Activated CD8-positive, alpha-beta memory T cell treated with anti-CD3 and anti-CD28 coated beads, Interleukin-2, amount 10 ng/mL, durations not matched to agents 7 days and 5 days (primary cell): ENCODE measurements at places on chromosomes 12 and 14. TPM values are rescaled to one million over a fixed set of nuclear protein-coding genes. Genes with fewer than 3 reads are reported as not detected.

- H3K27ac ChIP-seq: no peak overlapping the region
- no peaks in the 10 kb centered on the region for H3K4me1 ChIP-seq
- no peak for DNase-seq
- no peaks in the 10 kb centered on the region for H3K36me3 ChIP-seq
- H3K4me3 ChIP-seq: no peak overlapping the region
These were observed 109.2 kb downstream of the PRMT8 start for GRCh38 chr12:3600039-3600720.

GRCh38 chr14:49303946-49304516 lies 282.1 kb downstream of the RPS29 start:
- DNase-seq: no peak
- no peak overlapping the region for H3K4me3 ChIP-seq
- H3K4me1 ChIP-seq: no peaks in the 10 kb centered on the region
- no peaks in the 10 kb centered on the region for H3K36me3 ChIP-seq
- H3K27me3 ChIP-seq: no peaks in the 10 kb centered on the region

The CLEC6A gene
- not detected for total RNA-seq

GRCh38 chr12:60263161-60263560 lies 667.3 kb downstream of the SLC16A7 start:
- H3K27me3 ChIP-seq: no peaks in the 10 kb centered on the region
- H3K36me3 ChIP-seq: no peaks in the 10 kb centered on the region
- H3K4me1 ChIP-seq: no peaks in the 10 kb centered on the region
- H3K4me3 ChIP-seq: no peak overlapping the region
- no peak overlapping the region for H3K27ac ChIP-seq
- no peak for DNase-seq

The LBHD2 gene
- not detected for total RNA-seq

- no peaks in the 10 kb centered on the region for H3K27me3 ChIP-seq
- no peaks in the 10 kb centered on the region for H3K4me1 ChIP-seq
- H3K36me3 ChIP-seq: no peaks in the 10 kb centered on the region
- no peak overlapping the region for H3K27ac ChIP-seq
- DNase-seq: no peak
These were observed 81.5 kb upstream of the MYF6 start for GRCh38 chr12:80625901-80626300.

The CFAP54 gene
- total RNA-seq: 0.33 TPM

The TAS2R9 gene
- total RNA-seq: not detected

- H3K27ac ChIP-seq: peak overlapping the region; percentile 8
- DNase-seq: no peak
- H3K4me3 ChIP-seq: no peak overlapping the region
- H3K4me1 ChIP-seq: peaks cover 53% of the 10 kb centered on the region
- peaks cover 16% of the 10 kb centered on the region for H3K36me3 ChIP-seq
These were observed 27.7 kb upstream of the DHRS2 start for GRCh38 chr14:23608454-23608853.

DNA sequence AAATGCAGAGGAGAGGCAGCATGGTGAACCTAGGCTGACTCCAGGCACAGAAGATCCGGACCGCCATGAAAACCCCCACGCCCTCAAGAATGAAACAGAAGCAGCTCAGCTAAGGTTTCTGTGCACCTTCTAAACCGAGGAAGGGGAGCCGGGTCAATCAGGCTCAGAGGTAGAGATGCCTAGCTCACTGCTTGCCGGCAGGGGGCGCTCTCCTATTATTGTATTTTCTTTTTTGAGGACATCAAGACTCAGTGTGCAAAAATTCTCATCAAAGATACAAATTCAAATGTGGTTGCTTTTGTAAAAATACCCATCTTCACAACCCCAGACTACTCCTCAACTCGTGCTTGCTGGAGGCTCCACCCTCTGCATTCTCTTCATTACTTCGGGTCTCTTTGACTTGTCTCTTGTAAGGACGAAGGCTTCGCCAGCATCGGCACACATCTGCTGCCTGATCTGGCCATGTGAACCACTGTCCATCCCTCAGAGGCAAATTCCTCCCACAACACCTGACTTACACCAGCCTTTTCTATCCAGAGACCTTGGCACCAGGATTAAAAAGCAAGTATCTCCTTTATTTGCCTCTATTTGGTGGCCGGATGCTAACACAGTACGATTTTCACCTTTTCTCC lies 33.4 kb upstream of the RNASE3 start:
- H3K36me3 ChIP-seq: no peaks in the 10 kb centered on the region
- H3K27ac ChIP-seq: no peak overlapping the region
- peak; percentile 76 for DNase-seq
- no peak overlapping the region for H3K4me3 ChIP-seq
- no peaks in the 10 kb centered on the region for H3K4me1 ChIP-seq
- H3K27me3 ChIP-seq: peaks cover 57% of the 10 kb centered on the region

DNA sequence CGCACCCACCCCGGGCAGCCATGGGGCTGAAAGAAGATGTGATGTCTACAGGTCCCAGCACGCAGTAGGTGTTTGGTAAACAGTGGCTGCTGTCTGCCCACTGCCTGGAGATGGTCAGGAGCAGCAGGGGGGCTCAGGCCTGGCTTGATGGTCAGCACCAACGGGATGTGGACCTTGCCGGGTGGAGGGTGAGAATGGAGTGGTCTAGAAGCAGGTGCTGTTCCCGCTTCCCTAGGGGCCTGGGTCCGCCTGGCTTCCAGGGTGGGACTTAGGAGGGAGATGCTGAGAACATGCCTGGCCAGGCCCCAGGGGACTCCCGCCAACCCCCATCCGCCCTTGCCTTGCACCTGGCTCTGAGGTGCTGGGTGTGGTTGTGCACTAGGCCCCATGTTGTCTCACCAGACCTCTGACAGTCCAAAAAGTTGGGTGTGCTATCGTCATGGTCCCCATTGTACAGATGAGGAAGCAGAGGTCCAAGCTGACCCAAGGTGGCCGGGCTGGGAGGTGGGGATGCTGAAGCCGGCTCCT lies 12.9 kb downstream of the FAM222A start:
- H3K36me3 ChIP-seq: no peaks in the 10 kb centered on the region
- no peak for DNase-seq
- H3K4me1 ChIP-seq: no peaks in the 10 kb centered on the region
- no peaks in the 10 kb centered on the region for H3K27me3 ChIP-seq

The SMIM41 gene
- total RNA-seq: not detected

- no peaks in the 10 kb centered on the region for H3K36me3 ChIP-seq
- H3K4me3 ChIP-seq: no peak overlapping the region
- H3K27me3 ChIP-seq: no peaks in the 10 kb centered on the region
- no peak for DNase-seq
- no peak overlapping the region for H3K27ac ChIP-seq
These were observed 106.5 kb downstream of the C12orf50 start for GRCh38 chr12:87922736-87923135.

The ASB2 gene
- total RNA-seq: 177 TPM

DNA sequence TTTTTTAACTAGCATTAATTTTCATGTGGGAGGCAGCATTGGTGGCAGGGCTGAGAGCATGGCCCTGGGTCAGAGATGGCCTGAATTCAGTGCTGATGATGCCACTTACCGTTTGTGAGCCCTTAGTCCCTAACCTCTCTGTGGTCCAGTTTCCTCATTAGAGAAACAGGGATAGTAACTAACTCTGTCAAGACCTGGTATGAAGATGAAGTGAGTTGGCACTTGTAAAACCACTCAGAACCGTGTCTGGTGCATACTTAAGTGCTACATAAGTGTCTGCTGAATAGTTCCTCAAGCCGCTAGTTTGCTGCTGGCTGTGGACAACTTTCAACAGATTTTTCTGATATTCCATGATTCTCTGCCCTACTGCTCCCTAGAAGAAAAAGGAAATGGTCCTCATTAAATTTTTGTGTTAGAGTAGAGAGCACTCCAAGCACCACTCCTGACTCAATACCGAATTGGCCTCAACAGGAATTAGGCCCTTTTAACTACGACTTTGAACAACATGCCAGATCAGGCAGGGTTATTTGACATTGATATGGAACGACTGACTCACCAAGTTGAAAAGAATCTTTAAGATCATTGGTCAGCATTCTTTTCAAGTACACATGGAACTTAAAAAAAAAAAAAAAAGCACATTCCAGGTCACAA lies 250.2 kb downstream of the ANO2 start:
- no peaks in the 10 kb centered on the region for H3K36me3 ChIP-seq
- DNase-seq: no peak
- H3K4me1 ChIP-seq: no peaks in the 10 kb centered on the region

DNA sequence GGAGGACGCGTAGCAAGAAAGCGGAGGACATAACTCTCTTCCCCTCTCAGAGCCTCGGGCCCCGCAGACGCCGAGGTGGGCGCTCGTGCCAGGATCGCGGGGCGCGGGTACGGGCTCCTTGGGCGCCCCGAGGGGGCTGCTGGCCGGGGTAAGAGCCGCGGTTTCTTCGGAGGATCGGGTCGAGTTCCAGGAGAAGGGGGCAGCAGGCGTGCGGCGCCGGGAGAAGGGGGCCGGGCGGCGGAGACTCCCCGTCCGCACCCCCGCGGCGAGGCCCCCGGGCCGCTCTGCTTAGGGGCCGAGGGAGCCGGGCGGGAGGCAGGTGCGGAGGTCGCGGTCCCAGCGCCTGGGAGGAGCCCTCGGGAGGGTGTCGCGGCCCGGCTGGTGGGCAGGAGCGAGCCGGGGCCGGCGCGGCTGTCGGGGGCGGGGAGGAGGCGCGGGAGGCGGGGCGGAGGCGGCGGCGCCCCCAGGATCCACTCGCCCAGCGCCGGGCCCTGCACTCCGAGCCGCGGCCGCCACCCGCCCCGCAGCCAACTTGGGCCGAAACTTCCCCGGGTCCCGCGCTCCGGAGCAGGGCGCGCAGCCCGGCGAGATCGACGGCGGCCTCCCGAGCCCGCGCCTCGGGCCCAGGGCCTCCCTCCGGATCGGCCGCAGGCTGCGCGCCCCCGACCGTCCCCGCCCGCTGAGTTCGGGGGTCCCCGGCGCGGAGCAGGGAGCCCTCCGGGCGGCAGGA lies 64.4 kb downstream of the FBXL14 start:
- peak overlapping the region; percentile 41 for H3K4me3 ChIP-seq
- H3K4me1 ChIP-seq: peaks cover 37% of the 10 kb centered on the region
- peaks cover 72% of the 10 kb centered on the region for H3K27me3 ChIP-seq
- no peak for DNase-seq
- H3K36me3 ChIP-seq: peaks cover 1% of the 10 kb centered on the region
- no peak overlapping the region for H3K27ac ChIP-seq

GRCh38 chr12:53212931-53213330 lies 5.9 kb upstream of the ITGB7 start:
- H3K27me3 ChIP-seq: no peaks in the 10 kb centered on the region
- no peak for DNase-seq
- no peak overlapping the region for H3K4me3 ChIP-seq
- no peak overlapping the region for H3K27ac ChIP-seq
- peaks cover 29% of the 10 kb centered on the region for H3K36me3 ChIP-seq
- H3K4me1 ChIP-seq: peaks cover 73% of the 10 kb centered on the region

GRCh38 chr12:2165021-2165420 lies 112.2 kb downstream of the CACNA1C start:
- H3K4me1 ChIP-seq: no peaks in the 10 kb centered on the region
- H3K27ac ChIP-seq: no peak overlapping the region
- H3K36me3 ChIP-seq: no peaks in the 10 kb centered on the region
- peaks cover 19% of the 10 kb centered on the region for H3K27me3 ChIP-seq

DNA sequence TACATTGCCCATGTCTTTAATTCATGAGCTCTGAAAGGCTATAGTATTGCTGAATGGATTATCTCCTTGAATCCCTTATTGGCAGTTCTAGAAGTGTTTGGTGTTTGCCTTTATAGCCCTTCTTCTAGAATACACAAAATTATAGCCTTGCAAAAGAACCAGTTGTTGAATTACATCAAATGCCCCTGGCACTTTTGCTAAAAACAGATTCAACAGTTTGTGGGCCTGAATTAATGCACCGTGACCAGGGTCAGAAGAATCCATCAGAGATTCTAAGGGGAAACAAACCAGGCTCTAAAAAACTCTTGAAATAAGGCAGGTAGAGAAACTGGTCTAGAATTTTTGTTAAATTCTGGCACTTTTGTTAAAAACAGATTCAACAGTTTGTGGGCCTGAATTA lies 197.8 kb downstream of the SOX5 start:
- H3K4me3 ChIP-seq: no peak overlapping the region
- no peak for DNase-seq
- no peaks in the 10 kb centered on the region for H3K36me3 ChIP-seq
- H3K27me3 ChIP-seq: no peaks in the 10 kb centered on the region
- no peaks in the 10 kb centered on the region for H3K4me1 ChIP-seq

The RPGRIP1 gene
- not detected for total RNA-seq

- H3K4me1 ChIP-seq: no peaks in the 10 kb centered on the region
- no peaks in the 10 kb centered on the region for H3K27me3 ChIP-seq
- H3K27ac ChIP-seq: no peak overlapping the region
- DNase-seq: no peak
These were observed 592.9 kb upstream of the FLRT2 start for GRCh38 chr14:84937016-84937415.

The RASSF9 gene
- not detected for total RNA-seq

GRCh38 chr12:108672054-108672453 lies 38.4 kb upstream of the SELPLG start:
- H3K27ac ChIP-seq: no peak overlapping the region
- no peak overlapping the region for H3K4me3 ChIP-seq
- no peaks in the 10 kb centered on the region for H3K27me3 ChIP-seq
- peaks cover 11% of the 10 kb centered on the region for H3K36me3 ChIP-seq

GRCh38 chr12:67957383-67957782 lies 31.9 kb upstream of the IFNG-AS1 start:
- H3K36me3 ChIP-seq: no peaks in the 10 kb centered on the region
- H3K4me3 ChIP-seq: no peak overlapping the region
- H3K27ac ChIP-seq: no peak overlapping the region
- DNase-seq: no peak
- no peaks in the 10 kb centered on the region for H3K27me3 ChIP-seq
- H3K4me1 ChIP-seq: no peaks in the 10 kb centered on the region

The HCAR1 gene
- total RNA-seq: 0.06 TPM

GRCh38 chr12:3755898-3756297 lies 3.0 kb upstream of the CRACR2A start:
- peaks cover 35% of the 10 kb centered on the region for H3K4me1 ChIP-seq
- peak; percentile 37 for DNase-seq
- H3K4me3 ChIP-seq: no peak overlapping the region
- H3K36me3 ChIP-seq: peaks cover 28% of the 10 kb centered on the region
- no peak overlapping the region for H3K27ac ChIP-seq
- no peaks in the 10 kb centered on the region for H3K27me3 ChIP-seq

The PELI2 gene
- 1.1 TPM for total RNA-seq

DNA sequence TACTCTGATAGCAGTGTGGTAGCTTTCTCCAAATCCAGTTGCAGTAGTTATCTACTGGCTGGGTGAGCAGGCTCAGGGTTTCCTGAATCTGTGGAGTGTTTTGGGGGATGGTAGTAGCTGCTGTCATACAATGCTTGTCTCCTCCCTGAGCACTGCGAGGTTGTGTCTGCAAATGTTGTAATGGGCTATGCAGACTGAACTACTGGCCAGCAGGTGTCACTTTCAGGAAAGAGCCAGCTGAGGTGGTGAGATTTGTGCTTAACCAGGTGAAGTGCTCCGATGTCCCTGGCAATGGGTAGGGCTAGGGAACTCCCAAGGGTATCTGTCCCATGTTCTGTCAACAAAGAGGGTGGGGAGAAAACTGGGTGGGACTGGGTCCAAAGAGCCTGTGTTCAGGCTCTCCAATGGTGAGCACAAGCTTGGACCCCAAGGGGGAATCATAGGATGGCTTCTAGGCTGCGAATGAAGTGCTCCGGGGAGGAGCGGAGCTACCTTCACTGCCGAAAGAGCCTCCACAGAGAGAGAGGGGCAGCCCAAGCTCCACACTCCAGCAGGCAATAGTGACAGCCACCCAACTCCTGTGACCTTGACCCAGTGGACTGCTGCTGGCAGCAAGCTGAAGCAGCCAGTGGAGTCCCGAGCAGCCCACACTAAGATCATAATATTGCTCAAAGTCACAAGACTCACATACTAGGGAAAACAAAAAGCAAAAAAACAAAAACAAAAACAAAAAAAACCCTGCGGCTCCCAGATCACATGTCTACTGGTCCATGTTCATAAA lies 1324.0 kb upstream of the USP15 start:
- no peak overlapping the region for H3K4me3 ChIP-seq
- no peaks in the 10 kb centered on the region for H3K27me3 ChIP-seq
- no peaks in the 10 kb centered on the region for H3K36me3 ChIP-seq
- no peak overlapping the region for H3K27ac ChIP-seq
- DNase-seq: no peak
